ENCODE measurements at places on chromosomes 13 and 19. TPM values are rescaled to one million over a fixed set of nuclear protein-coding genes. Genes with fewer than 3 reads are reported as not detected.

- DNase-seq, result no peak
Measured at GRCh38 chr19:3699741-3700241, 477 bp downstream of the PIP5K1C start.

CCL25 gene
- 0.57 TPM for polyA plus RNA-seq

ACP4 gene
- not detected for polyA plus RNA-seq

ADGRL1 gene
- 2.1 TPM for polyA plus RNA-seq

DNA sequence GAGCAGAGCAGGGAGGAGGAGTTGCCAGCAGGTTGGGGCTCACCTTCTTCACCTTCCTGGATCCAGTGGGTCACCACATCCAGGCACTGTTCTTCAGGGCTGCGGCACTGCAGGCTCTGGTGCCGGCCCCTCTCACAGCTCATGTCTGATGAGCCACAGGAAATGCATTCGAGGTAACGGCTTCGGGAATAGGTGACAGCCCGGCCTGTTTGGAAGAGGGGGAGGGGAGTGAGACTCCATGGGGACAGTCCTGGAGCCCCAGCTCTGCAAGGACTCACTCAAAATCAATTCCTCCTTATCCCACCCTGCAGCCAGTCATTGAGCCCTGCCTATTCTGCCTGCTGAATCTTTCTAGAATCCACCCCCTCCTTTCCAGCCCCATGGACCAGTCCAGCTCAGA lies 13.5 kb downstream of the PLAUR start:
- DNase-seq, result no peak

GRCh38 chr19:28883241-28883693 lies 329.7 kb downstream of the UQCRFS1 start:
- no peak for DNase-seq

DNA sequence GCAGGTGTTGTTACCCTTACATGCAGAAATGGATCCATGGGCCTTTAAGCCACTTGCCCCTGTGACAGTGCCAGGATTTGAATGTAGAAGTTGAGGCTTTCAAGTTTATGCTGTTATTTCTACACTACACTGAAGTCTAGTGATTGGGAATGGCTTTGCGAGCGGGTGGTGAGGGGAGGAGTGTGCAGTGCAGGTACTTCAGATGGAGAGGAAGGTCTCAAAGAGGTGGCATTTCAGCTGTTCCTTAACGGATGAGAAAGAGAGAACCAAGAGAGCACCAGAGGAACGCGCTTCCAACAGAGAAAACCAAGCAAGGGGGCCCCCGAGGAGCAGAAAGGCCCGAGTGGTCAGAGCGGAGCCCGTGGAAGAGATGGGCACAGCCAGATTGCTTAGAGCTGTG lies 13.3 kb downstream of the ACTN4 start:
- no peak for DNase-seq

OSCAR gene
- not detected for polyA plus RNA-seq

DNA sequence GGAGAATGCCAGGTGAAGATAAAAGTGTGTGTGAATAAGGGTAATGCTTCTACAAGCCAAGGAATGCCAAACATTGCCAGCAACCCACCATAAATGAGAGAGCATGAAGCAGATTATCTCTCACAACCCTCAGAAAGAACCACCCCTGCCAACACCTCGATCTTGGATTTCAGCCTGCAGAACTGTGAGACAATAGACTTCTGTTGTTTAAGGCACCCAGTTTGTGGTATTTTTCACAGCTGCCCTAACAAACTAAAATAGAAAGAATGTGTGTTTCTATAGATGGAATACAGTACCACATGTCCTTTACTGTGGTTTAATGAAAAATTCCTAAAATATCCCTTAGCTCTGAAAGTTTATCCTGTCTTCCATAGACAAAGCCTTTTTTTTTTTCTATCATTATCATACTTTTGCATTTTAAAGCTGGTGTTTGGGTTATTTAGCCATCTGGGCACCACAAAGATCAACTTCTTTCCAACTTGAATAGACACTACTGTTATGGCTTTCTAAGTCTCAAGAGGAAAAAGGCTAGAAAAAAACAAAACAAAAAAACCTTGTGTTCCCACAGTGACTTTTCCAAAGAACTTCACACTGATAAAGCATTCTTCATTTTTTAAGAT lies 505.6 kb downstream of the KCTD12 start:
- no peak for DNase-seq

UGGT2 gene
- polyA plus RNA-seq, result not detected

DNA sequence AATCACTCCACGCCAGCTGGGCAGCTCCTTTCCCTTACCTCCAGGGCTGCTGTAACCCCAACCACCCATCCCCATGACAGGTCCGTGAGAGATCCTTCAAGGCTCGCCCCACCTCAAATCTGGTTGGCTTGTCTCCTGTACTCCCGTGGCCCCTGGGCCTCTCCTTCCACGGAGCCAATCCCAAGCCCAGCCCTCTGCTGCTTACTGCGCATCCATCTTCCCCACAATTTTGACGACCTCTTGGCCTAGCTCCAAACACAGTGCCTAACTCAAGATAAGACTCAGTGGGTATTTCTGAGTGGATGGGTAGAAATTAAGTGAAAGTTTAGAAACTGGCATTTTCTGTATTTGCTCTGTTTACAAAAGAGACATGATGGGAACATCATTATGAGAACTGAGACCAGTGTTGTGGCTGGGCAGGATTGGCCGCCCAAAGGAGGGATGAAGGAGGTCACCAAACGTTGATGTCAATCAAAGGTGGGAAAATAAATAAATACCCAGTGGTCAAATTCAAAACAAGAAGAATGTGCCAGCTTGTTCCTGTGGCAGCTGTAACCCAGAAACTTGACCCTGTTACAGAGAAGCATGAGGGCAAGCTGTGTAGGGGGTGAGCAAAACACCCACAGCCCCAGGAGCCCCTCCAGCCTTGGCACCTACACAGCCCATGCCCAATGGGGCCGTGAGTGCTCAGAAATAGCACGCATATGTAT lies 162.2 kb downstream of the ABCC4 start:
- no peak for DNase-seq

DNA sequence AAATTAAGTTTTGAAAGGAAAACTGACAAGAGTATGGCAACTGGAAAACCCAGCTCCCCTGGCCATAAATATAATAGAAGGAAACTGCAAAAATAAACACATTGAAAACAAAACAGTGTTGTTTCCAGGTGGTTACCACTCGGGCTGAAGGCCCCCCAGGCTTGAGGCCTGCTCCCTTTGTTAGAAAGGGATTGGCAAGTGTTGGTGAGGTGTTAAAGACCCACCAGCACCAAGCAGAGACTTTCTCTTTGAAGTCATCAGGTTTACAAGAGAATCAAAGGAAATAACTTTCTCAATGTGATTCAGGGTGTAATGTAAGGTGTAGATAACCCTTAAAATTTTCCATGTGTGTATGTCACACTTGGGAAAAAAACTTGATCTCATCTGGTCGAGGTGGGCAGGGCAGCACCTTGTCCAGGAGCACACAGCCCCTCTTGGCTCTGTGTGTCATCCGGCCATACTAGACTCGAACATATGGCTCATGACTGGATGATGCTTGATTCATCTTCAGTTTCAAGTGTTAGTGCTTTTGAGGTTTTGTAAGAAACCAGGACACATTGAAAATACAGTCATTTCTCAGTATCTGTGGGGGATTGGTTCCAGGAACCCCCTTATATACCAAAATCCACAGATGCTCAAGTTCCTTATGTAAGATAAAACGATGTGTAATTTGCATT lies 7.8 kb downstream of the ACTN4 start:
- no peak for DNase-seq

DNA sequence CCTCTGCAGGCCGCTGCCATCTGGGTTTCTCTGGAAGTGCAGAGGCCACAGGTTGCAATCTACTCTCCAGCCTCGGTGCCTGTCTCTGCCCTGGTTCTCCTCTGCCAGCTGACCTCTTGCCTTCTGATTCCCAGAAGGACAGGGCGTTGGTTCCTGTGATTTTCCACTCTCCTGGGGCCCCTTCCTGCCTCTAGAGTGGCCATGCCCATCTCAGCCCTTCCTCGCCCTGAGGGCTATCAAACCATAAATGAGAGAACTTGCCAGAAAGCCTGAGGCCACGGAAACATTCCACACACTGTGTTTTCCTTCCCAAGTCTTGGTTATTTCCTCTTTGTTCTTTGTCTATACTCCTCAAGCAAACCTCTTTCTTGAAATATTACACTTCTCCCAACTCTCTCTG lies 146.2 kb downstream of the SHISA2 start:
- no peak for DNase-seq

ZNF763 gene
- polyA plus RNA-seq, result 5.3 TPM

DNA sequence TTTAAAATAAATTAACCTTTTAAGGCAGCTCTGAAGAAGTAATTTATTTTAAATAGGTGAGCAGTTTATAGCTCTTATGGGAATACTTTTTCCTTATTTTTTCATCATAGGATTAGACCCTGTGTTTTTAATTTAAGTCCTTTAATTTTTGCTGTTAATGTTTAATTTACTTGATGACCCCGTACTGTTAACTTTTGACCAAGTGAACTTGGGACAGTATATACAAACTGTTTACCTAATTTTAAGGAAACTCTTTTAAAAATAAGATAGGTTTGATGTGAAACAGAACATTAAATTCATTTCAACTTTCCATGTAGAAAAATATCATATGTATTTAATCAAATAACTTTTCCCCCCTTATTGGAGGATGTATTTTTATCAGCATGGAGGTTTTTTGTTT lies 74.4 kb downstream of the KCNRG start:
- no peak for DNase-seq

NR1H2 gene
- 84.9 TPM for polyA plus RNA-seq

PRPF31 gene
- polyA plus RNA-seq, result 81.0 TPM

RAB3A gene
- polyA plus RNA-seq, result 0.77 TPM

DNA sequence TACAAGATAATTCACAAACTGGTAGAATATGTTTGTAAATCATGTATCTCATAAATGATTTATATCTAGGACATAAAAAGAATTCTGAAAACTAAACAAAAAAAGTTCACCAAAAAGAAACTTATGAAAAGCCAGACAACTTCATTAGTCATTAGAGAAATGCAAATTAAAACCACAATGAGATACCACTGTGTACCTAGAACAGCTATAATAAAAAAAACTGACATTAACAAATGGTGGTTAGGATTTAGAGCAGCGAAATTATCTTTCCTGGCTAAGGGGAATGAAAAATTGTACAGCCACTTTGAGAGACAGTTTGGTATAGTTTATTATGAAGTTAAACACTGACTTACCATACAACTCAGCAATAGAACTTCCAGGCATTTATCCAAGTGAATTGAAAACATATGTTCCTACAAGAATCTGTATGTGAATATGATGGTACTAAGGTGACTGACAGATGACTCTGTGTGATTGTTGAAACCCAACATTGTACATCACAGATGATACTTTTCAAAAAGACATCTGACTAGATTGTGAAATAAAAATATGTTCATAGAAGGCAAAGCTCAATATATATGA lies 41.8 kb downstream of the UGGT2 start:
- no peak for DNase-seq

ALOX5AP gene
- 530 TPM for polyA plus RNA-seq

- no peak for DNase-seq
Measured at GRCh38 chr19:46953955-46954501, 65.6 kb upstream of the NPAS1 start.

MIA gene
- not detected for polyA plus RNA-seq

GRCh38 chr19:38047049-38047438 lies 140.0 kb downstream of the SIPA1L3 start:
- no peak for DNase-seq

Measured in immature natural killer cell (primary cell).